H7 (cell line): ENCODE measurements at places on chromosomes 1 and 21. TPM values are rescaled to one million over a fixed set of nuclear protein-coding genes. Genes with fewer than 3 reads are reported as not detected.

Gene ILDR2
- total RNA-seq, result 0.11 and 0.21 TPM in 2 replicates

- DNase-seq, result no peak
These were observed 1526.1 kb downstream of the KCNT2 start for GRCh38 chr1:195082183-195082582.

- DNase-seq, result no peak
These were observed 472.1 kb downstream of the PTPRU start for GRCh38 chr1:29708381-29708780.

- no peak for DNase-seq
These were observed 12.7 kb downstream of the SNX7 start for GRCh38 chr1:98674075-98674781.

DNA sequence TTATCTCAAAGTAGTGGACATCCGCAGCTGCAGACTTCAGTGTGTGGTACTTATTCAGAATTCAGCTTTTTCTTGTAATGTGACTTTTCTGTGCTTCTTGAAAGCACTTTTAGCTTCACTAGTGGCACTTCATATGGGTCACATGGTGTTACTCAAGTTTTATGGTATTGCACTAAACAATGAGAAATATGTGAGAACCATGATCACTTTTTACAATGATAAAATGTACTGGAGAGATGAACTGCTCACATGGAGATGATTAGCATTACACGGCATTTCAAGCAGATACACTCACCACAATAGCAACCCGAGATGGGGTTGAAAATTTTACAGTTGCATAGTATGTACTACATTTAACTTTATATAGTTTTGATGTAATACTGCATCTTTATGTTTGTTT lies 40.1 kb upstream of the GPR52 start:
- DNase-seq, result no peak

DNA sequence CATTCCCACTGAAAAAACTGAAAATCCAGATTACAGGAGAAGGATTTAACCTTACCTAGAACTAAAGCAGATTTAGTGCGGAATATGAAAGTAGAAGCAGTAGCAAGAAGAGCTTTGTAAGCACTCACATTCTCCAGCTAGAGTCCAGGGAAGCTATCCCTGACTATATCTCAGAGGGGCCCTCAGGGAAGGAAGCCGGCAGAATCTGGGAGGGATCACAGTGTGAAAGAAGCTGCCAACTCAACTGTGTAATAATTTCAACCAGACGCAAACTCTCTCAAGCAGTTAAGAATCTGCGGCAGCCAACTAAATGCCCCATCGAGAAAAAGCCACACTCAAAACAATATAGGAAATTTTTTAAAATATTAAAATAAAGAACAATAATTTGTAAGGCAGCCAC lies 163.8 kb downstream of the EIF4G3 start:
- DNase-seq, result no peak

DNA sequence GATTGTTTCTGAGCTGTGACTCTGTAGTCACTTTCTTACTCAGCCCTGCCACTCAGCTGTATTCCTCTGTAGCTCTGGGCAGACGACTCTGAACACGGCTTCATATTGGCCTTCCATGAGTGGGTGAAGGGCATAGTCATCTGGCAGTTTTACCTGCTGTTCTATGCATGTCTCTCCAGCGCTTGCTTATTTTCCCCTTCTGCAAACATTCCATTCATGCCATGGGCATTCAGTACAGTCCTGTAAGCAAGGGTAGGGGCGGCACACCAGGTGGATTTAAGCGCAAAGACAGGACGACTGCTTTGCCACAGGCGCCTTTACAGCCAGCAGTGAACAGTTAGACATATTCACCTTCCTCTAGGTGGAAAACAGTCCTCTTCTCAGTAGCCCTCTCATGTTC lies 4.4 kb upstream of the WDR26 start:
- no peak for DNase-seq
